ENCODE measurements at places on chromosomes 12 and 14.

DNA sequence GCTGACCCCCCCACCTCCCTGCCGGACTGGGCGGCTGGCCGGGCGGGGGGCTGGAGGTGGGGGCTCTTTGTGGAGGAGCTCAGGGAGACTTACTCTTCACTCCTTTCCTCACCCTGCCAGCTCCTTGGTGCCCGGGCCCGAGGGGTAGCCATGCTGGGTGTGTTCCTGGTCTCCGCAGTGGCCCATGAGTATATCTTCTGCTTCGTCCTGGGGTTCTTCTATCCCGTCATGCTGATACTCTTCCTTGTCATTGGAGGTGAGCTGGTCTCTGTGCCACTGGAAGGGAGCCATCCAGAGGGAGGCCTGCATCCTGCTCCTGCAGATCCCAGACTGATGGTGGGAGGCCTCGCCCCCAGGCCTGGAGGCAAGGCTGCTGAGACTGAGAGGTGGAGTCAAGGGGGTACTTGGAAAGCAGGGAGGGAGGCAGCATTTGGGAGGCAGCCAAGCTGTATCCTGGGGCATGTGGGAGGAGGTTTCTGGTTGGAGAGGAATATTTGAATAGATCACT, 19.7 kb downstream of the SOAT2 start:
- DNase-seq = no peak

DNA sequence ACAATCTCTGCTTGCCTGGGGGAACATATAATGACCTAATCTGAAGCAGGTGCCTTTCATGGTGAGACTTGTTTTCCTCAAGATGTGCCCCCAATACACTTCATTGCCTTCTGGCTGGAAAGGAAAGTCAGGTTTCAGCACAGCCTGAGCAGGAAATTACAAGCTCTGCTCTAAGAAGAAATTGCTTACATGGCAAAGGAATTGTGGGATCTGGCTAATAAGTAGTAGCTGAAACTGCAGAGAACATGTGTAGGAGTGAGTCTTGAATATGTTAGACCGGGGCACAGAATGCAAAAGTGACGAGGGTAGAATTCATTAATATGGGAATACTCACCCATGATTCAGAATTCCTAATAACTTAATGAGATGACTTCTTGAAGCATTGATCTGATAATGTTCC, 6.3 kb upstream of the CFAP54 start:
- DNase-seq = no peak

GRCh38 chr12:39451977-39452376, 9.1 kb upstream of the KIF21A start:
- DNase-seq = no peak

DNA sequence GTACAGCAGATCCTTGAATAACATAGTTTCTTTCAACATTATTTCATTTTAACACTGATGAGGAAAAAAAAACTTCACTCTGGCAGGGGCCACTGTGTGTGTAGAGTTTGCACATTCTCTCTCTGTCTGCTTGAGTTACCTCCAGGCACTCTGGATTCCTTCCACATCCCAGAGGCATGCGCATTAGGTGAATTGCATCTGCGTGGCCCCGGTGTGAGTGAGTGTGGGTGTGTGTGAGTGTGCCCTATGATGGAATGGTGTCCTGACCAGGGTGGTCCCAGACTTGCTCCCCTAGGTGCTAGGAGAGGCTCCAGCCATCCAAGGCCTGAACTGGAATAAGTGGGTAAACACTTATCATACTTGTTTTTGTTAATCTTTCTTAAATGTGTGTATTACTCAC, 90.6 kb upstream of the LRIG3 start:
- no peak for DNase-seq

GRCh38 chr14:103160321-103161053, 37.2 kb downstream of the TNFAIP2 start:
- DNase-seq = no peak

- no peak for DNase-seq
Observed at GRCh38 chr12:8548192-8548591, 7.5 kb upstream of the CLEC4E start.

- no peak for DNase-seq
Observed at GRCh38 chr12:12107678-12108077, 36.9 kb downstream of the BCL2L14 start.

DNA sequence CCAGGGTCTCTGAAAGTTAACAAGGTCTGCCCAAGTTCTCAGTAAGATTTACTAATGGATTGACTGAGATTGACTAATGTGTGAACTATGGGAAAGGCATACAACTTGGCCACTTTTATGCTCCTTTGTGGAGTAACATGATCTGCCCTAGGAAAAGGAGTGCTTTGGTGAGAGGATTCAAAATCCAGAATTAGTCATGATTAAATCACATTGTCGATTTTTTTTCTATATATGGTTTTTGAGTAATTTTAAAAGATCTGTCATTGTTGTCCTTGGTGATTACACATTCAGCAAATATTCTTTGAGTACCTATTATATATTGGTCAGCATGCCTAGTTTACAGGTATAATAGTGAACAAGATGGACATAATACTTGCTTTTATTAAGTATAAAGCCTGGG, 147.7 kb upstream of the SYT10 start:
- DNase-seq = no peak

GRCh38 chr12:1841586-1842182, 21.3 kb downstream of the LRTM2 start:
- DNase-seq = no peak

- DNase-seq = no peak
Observed at GRCh38 chr12:24772813-24773212, 176.1 kb downstream of the BCAT1 start.

GRCh38 chr12:33000016-33000415, 103.4 kb upstream of the PKP2 start:
- DNase-seq = no peak

- no peak for DNase-seq
Observed at GRCh38 chr14:89400529-89400928, 16.5 kb downstream of the FOXN3 start.

- no peak for DNase-seq
Observed at GRCh38 chr12:92162079-92162478, 16.4 kb upstream of the BTG1 start.

- peak; percentile 3 for DNase-seq
Observed at GRCh38 chr14:104442631-104443390, 136.8 kb upstream of the C14orf180 start.

DNA sequence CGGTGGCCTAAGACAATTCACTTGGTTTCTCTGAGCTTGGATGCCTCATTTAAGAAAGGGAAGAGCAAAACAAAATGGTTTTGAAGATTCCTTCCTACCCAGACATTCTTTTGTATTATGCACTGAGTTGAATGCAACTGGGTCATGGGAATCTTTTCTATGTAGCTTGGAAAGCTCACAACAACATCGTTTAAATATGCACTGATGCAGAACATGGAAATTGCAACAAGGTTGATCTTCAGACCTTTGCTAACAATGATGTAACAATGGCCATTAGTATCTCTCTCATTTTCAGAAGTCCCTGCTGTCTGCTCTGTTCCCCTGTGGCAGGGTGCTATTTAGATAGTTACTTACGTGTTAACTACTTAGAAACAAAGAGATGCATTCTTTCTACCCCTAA, 30.1 kb upstream of the IGF1 start:
- no peak for DNase-seq

- DNase-seq = no peak
Observed at GRCh38 chr12:47415054-47415453, 290.8 kb downstream of the RPAP3 start.

GRCh38 chr12:52151837-52152783, 39.7 kb downstream of the KRT80 start:
- peak; percentile 60 for DNase-seq

GRCh38 chr12:107399046-107399445, 286.6 kb upstream of the PWP1 start:
- DNase-seq = no peak

DNA sequence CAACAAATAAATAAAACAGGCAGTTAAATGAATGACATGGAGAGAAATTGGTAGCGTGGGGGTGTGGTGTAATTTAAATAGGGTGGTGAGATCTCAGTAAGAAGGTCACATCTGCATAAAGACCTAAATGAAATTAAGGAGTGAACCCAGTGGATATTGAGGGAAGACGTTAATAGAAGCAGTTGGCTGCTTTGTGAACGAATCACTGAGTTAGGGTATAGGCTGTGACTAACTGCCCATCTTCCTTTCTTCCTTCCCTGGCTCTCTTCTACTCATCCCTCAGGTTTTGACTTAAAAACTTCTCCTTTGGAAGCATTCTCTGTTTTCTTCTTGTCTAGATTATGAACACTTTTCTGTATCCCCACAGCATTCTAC, 64.7 kb downstream of the BTG1 start:
- DNase-seq = no peak

- no peak for DNase-seq
Observed at GRCh38 chr14:71474301-71475265, 457.6 kb upstream of the RGS6 start.

DNA sequence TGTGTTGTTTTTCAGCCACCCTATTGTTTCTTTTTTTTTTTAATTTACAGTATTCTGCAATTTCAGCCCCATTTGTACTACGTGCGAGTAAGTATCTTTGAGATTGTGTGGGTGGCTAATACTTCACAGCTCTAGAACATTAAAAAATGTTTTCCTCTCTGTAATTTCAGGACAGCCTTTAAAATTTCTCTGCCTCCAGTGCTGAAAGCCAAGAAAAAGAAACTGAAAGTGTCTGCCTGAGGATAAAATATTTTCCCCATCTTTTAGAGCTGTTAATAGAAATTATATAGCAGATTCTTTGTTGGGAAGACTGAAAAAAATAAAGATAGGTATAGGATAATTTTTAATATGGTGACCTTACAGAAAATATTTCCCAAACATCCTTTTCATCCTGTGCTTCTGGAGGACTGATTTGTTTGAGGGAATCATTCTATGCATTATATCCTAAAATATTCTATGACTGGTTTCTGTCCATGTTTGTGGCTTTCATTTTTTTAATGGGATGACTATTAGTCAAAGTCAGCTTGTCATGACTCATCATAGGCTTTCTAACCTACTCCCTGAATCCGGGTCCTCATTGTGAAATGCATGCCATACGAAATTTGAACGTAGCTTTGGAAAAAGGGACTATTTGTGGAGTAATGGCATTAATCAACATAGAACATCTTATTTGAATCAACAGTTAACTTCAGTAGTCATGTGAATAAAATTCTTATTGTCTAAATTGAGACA, 10.8 kb upstream of the TCTN2 start:
- no peak for DNase-seq

DNA sequence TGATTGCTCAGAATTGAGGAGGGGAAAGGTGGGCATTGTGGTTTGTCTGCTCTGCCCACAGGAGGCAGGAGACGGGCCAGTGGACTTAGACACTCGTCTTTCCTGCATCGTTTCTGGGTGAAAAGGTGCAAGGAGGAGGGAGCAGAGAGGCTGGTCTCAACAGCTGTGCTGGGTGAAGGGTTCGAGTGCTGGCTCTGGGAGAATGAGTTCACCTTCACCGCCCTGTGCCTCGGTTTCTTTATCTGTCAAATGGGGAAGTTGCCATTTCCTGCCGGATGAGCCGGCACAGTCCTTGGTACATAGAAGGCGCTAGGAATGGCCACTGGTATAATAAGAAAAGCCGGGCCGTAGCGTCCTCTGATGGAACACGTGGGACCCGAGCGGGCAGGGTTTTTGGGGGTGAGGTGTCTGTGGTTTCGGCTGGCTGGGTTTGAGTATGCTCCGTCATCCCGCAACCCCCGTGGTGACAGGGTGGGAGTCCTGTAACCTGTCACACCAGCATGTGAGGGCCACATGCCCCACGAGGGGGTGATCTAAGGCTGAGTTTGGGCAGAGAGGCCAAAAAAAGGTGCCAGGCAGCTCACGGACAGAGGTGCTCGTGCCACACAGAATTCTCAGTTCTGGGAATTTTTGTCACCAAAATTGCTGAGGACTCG, 7.3 kb downstream of the BCL7A start:
- DNase-seq = no peak

- no peak for DNase-seq
Observed at GRCh38 chr12:18643681-18644080, 94.1 kb downstream of the PLCZ1 start.

GRCh38 chr12:49295082-49295936, at the start of gene PRPH:
PRPH (plus strand) TSS chr12:49295147; CDS start chr12:49295201, 54 bp downstream.
- DNase-seq = no peak

- no peak for DNase-seq
Observed at GRCh38 chr12:5582541-5582940, 150.6 kb downstream of the NTF3 start.

- DNase-seq = no peak
Observed at GRCh38 chr14:23348297-23348655, 4.4 kb downstream of the SLC22A17 start.

GRCh38 chr12:48542300-48542928, 17.0 kb downstream of the OR8S1 start:
- no peak for DNase-seq

GRCh38 chr14:78509516-78509915, 339.3 kb downstream of the NRXN3 start:
- DNase-seq = no peak

GRCh38 chr14:62315631-62316030, 553.4 kb downstream of the SNAPC1 start:
- DNase-seq = no peak

DNA sequence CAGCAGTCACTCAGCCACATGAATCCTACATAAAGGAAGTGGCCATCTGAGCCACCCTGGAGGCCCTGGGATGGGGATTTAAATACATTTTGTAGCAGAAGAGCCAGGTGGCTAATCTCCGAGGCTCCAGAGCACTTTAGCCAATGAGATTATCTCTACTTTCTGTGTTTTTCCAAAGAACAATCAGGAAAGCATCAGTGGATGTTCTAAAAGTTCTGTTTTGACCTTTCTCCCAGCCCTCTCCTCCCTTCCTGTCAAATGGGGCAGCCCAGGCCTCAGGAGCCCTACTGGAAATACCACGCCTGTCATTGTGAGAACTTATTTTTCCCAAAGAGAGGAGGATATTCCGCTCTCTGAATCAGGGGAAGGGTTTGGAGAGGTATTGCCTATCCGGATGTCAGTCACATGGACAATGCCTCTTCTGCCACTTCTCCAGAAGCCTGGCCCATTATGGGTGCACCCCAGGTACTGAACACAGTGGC, 336.8 kb upstream of the FKBP4 start:
- DNase-seq = no peak

GRCh38 chr12:77682488-77682887, 148.2 kb upstream of the NAV3 start:
- no peak for DNase-seq

DNA sequence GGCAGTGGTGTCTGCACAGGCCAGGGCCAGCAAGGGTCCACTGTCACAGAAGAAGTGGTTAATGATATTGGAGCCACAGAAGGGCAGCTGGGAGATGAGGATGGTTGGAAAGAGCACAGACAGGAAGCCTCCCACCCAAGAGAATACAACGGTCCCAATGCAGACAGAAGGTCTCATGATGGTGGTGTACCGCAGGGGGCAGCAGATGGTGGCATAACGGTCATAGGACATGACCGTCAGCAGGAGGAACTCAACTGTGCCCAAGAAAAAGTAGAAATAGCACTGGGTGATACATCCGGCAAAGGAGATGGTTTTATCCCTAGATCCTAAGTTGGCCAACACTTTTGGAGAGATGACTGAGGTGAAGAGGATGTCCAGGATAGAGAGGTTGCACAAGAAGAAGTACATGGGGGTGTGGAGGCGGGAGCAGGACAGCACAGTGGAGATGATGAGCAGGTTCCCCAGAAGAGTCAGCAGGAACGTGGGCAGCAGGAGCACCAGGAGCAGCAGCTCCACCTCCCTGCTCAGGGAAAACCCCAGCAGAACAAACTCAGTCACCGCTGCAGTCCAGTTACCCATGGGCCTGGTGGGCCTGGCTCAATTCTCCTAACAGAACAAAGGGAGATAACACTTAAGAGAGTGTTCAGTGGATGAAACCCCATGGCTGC, 9.8 kb downstream of the OR6J1 start:
- DNase-seq = no peak

GRCh38 chr14:25400607-25401206, 350.8 kb upstream of the STXBP6 start:
- DNase-seq = peak; percentile 5

Measured in T-helper 1 cell (primary cell).